ENCODE measurements at places on chromosomes 5 and 9.

DNA sequence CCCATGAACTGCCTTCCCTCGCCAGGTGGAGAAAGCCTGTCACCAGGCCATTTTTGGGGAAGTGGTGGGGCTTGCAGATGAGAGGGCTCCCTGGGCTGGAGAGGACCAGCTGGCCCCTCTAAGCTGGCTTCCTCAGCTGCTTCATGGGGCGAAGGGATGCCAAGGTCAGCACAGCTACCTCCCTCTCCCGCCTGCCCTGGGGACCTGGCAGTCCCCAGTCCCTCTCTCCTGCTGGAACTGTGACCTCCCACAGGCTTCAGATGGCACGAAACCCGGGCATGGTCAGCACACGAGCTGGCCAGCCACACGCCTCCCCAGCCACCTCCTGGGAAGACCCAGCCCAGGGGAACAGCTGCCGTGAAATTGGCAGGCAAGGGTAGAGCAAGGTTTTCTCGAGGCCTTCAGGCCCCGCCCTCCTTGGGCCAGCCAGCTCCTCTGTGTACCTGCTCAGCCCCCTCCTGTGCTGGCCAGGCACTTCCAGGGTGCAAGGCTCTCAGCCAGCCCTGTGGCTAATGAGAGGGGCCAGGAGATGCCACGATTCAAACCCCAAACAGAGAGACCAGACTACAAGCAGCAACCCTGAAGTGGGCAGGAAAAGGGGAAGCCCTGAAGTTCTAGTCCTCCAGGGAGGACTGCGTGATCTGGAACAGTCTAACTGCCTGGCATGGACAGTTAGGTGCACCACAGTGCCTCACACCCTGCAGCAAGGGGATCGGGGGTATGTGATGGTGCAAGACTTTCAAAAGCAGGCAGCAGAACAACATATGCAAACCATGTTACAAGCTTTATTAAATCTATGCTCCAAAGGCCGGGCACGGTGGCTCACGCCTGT, 12.9 kb downstream of the PLPP7 start:
- DNase-seq: no peak

- no peak for DNase-seq
Observed at GRCh38 chr5:73488806-73489205, 9.4 kb upstream of the BTF3 start.

- no peak for DNase-seq
Observed at GRCh38 chr5:102981957-102982635, 137.8 kb downstream of the GIN1 start.

DNA sequence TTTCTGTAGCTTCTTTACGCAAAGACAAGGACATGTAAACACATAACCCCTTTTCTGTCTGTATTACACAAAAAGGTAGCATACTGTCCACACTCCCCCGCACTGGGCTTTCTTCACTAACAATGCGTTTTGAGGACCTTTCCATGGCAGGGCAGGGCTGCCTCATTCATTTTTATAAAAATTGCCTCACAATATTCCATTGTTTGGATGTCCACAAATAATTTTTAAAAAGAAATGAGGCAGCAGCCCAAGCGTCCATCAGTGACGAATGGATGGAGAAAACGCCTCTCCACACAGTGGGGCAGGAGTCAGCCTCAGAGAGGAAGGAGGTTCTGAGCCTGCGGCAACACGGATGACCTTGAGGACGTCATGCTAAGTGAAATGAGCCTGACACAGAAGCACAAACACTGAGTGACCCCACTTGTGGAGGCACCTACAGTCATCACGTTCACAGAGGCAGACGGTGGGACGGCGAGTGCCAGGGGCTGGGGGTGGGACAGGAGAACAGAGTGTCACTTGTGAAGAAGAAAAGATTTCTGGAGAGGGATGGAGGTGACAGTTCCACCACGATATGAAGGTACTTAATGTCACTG, 67.8 kb downstream of the RASGEF1C start:
- DNase-seq: no peak

- no peak for DNase-seq
Observed at GRCh38 chr9:38292480-38292879, 100.0 kb upstream of the ALDH1B1 start.

DNA sequence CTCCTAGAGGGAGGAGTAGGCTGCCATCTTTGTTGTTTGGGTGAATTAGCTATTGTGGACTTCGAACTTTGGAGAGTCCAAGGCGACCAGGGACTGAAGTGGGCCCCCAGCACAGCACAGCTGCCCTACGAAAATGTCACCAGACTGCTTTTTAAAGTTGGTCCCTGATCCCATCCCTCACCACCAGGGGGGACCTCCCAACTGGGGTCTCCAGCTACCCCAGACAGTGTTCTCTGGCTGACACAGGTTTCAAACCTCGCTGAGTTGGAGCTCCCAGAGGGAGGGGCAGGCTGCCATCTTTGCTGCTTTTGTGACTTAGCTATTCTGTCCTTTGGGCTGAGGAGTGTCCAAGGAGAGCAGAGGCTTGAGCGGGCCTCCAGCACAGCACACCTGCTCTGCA, 45.7 kb upstream of the ADRB2 start:
- DNase-seq: no peak

GRCh38 chr9:35646153-35646532, 4.6 kb downstream of the SIT1 start:
- DNase-seq: no peak
